Stimulated activated CD4-positive, alpha-beta T cell treated with anti-CD3 and anti-CD28 coated beads, Interleukin-1b, Interleukin-23, amount 100 ng/mL, for 1 hour (primary cell): ENCODE measurements at places on chromosomes 5 and 9.

- DNase-seq: no peak
Measured at GRCh38 chr9:21679432-21679831, 123.0 kb upstream of the MTAP start.

GRCh38 chr9:86807367-86807976, 139.8 kb downstream of the GAS1 start:
- no peak for DNase-seq

DNA sequence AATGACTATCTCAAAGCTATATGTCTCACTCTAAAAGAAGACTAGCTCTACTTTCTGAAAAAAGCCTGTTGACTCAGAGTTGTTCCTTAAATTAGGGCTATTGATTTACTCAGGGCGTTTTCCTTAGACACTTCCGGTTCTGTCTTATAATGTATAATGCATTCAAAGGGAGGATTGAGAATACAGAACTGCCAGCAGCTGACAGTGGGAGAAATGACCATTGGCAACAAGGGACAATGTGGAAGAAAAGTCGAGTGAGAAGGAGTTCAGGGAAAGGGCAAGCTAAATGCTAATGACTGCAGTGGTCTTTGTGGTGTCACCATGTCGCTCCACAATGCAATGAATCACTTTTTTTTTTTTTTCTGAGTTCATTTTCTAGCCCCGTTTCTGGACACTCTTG, 65.7 kb upstream of the ANKH start:
- no peak for DNase-seq

- DNase-seq: no peak
Measured at GRCh38 chr5:173242675-173243121, 7.7 kb upstream of the NKX2-5 start.

GRCh38 chr5:41843456-41844370, 26.5 kb downstream of the OXCT1 start:
- no peak for DNase-seq

DNA sequence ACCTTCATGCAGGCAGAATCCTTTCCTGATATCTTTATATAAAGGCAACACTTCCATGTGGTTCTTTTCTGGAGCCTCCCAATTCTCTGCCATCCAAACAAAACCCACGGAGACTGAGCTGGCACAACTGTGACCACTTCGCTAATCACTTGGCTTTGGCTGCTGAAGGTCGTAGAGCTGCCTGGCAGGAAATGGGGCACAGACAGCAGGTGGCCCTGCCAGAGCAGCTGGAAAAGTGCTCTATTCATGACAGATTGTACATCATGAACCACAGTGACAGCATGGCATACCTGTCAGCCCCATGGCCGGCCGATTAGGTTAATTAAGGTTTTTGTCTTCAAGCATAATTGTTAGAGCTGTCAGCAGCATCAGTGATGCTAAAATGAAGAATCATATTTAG, 141.9 kb upstream of the ANKRD55 start:
- DNase-seq: no peak

GRCh38 chr5:55933377-55934114, 61.2 kb downstream of the IL6ST start:
- no peak for DNase-seq

DNA sequence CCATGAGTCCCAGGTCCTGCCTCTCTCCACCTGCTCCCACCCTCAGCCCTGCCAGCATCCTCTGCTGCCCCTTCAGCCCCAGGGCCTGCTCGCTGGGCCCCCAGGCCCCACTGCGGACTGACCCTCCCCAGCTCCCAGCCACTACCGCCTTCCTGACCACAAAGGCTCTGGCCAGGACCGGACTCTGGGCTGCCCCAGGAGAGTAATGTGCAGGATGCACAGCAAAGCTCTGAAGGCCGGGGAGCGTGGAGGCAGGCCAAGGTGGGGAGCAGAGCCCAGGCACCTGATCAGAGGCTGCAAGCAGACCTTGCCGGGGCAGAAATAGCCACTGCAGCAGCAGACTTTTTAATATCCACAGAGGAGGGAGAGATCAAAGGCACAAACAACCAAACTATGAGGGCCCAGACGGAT, 27.9 kb downstream of the IPPK start:
- DNase-seq: no peak

DNA sequence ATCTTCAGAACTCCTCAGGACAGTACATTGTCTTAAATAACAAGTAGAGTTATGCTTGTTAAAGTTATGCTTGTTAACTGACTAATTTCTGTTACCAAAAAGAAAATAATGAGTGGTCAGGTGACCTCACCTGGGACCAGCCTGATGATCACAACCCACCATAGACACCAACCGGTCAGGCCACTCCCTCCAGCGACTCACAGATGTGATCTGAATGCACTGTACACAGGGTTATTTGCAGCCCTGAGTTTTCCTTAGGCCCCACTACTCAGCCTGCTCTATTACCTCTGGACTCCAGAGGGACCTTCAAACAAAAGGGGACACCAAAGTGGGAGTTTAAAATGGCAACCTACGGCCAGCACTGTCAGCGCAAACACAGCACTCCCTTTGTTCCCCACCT, 55.3 kb downstream of the ARSB start:
- no peak for DNase-seq

GRCh38 chr5:10275991-10276390, 25.9 kb downstream of the CCT5 start:
- DNase-seq: no peak

GRCh38 chr9:137319739-137320551, 17.9 kb upstream of the NRARP start:
- DNase-seq: no peak

- no peak for DNase-seq
Measured at GRCh38 chr9:35910613-35911359, 1.5 kb downstream of the SPAAR start.

DNA sequence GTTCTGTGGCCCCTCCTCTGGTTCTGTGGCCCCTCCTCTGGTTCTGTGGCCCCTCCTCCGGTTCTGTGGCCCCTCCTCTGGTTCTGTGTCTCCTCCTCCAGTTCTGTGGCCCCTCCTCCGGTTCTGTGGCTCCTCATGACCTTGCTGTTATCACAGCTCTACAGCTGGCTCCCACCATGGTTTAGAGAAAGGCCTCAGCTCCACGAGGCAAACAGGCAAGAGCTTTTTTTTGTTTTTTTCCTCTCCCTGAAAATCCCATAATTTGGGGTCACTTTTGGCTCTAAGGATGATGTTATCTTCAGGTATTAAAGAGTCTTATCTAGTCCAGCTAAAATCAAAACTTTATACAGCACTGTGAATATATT, 31.8 kb downstream of the C5orf15 start:
- DNase-seq: no peak

DNA sequence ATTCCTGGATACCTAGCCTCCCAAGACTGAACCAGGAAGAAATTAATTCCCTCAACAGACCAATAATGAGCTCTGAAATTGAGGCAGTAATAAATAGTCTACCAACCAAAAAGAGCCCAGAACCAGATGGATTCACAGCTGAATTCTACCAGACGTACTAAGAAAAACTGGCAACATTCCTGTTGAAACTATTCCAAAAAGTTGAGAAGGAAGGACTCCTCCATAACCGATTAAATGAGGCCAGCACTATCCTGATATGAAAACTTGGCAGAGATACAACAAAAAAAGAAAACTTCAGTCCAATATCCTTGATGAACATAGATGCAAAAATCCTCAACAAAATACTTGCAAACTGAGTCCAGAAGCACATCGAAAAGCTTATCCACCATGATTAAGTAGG, 392.5 kb upstream of the GRAMD2B start:
- DNase-seq: no peak

GRCh38 chr5:110807169-110807568, 68.4 kb downstream of the SLC25A46 start:
- no peak for DNase-seq

- no peak for DNase-seq
Measured at GRCh38 chr5:95759634-95760033, 28.5 kb downstream of the RHOBTB3 start.

DNA sequence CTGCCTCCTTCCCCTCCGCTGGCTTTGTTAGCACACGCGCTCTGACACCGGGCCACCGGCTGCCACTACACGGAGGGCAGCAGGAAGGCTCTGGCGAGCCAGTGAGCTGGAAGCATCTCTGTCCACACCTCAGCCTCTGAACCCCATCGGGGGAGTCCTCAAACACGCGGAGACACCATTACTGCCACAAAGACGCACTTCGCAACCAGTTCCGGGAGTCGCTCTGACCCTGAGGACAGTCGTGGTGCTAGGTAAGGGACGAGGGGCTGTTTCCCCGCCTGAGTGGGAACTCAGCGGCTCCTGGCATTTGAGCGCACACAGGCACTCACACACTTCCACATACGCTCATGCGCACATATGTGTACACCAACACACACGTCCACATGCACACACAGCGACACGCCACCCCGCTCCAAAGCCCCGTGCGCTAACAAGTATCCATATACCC, 160.0 kb downstream of the C9orf152 start:
- no peak for DNase-seq

DNA sequence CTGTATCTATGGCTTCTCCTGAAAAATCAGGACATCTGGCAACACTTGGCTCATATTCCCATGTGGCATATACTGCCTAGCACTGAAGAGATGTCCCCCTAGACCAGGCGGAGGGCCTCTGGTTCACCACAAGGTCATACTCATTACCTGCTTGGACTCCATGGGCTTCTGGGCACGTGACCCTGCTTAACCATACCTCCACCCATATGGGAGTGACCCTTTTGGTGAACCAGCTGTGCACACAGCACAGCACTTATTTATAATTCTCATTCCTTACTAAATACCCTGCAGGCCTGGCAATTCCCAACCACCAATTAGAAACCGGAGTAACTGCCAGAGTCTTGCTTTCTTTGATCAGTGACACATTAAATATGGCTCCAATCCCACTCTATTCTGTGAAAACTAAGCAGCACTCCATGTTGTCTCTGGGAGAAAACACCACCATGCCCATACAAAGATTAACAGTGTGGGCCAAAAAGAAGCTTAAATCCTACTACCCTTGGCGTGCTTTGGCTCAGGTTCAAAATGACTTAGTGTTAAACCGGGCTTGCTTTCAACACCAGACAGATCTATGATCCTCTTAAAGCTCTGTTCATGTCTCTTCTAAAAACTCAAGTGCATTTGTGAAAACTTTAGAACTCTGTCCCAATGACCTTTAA, 57.7 kb downstream of the MTMR12 start:
- DNase-seq: no peak

DNA sequence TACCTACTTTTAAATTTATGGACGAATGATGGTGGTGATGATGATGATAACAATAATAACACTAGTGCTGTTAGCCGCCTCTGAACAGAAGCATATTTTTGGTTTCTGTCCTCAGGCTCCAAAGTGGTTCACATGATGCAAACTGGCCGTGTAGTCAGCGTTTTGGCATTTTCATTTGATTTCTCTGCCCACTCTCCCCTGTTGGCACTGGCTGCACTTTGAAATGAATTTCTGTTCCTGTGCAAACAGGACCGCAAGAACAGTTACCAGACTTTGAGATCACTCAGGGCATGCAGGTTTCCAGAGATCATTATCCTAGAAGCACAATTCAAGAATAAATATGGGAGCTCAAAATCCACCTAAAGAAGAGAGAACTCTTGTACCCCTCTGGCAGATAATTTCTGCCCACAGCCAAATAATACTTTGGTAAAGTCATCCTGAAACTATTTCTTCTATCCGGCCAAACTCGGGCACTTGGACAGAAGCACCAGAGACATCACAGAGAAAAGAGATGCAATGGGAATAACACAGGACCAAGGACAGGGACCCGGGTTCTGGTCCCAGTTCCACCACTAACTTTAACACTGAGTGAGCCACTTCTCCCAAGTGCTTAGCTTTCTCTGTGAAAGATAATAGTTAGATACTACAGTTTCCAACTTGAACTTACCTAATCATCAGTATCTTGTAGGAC, 201.7 kb upstream of the PTGER4 start:
- DNase-seq: no peak

DNA sequence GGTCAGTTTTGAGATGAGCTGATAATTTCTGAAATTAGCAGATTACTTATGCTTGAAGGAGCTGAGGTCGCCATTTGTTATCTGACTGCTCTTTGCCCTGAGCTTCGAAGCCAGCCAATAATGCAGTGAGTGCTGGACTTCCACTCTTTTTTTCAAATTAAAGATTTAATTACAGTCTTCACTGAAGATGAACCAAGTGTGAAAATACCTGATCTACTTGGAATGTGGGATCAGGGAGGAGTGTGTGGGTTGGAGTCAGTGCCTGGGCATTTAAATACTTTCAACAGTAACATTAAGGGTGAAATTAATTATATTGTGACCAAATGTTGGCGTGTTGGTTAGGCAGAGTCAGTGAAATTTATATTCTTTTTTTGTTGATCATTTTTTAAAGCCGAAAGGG, 23.9 kb upstream of the DMRT3 start:
- DNase-seq: no peak
